ENCODE measurements at places on chromosomes 7 and 10.

- DNase-seq: no peak
These were observed 72.6 kb downstream of the EPDR1 start for GRCh38 chr7:37993060-37993501.

GRCh38 chr7:29486191-29486700 lies 77.4 kb upstream of the PRR15 start:
- DNase-seq: no peak

DNA sequence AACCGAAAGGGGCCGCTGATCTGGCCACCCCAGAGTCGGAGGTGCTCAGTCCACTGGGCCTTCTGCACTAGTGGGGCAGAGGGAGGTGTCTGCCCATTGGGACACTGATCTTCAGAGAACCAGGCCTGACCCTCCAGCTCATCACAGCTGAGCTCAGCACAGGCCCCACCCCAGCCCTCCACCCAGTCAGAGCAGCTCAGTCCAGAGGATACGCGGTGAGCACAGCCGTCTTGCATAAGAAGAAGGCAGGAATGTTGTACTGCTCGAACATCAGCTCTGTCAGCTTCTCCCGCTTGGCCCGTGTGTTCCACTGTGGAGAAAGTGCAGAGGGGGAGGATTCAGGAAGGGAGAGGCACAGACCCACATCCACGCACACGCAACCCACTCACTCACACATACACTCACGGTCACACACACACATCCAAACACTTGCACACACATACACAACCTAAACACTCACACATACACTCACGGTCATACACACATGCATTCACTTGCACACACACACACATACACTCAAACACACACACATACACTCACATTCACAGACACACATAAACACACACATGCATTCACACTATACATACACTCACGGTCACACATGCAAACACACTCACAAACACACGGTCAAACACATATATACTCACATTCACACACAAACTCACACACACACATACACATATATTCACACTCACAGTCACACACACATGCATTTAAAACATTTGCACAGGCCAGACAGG lies 6.3 kb downstream of the ACTL6B start:
- no peak for DNase-seq

GRCh38 chr7:26618449-26618848 lies 245.9 kb downstream of the SKAP2 start:
- DNase-seq: no peak

- no peak for DNase-seq
These were observed 581 bp downstream of the PTPRZ1 start for GRCh38 chr7:121873289-121874194.

DNA sequence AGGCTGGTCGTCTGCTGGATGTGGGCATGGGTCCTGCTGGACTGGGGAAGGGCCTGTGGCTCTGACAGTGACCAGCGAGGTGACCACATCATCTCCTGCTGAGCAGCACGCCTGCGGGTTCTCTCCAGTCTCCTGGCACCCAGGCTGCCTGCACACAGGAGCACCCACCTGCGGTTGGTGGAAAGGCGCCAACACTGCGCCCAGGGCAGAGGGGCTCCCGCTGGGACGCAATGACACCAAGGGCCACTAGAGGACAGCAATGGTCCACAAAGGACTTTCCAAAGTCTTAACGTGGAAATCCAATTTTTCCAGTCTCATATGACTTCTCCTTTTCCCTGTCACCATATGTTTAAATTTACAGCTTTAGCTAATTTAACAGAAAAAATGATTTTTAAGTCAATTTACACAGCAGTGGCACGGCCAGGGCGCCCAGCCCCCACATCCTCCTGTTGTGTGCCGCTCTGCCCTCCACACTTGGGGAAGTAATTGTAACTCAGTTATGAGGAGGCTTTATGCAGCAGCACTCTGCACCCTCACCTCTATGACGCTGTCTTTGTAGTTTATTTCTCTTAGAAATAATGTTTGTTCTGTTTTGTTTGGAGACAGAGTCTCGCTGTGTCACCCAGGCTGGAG lies 38.1 kb downstream of the CFAP46 start:
- DNase-seq: peak; percentile 75

- DNase-seq: no peak
These were observed 172.3 kb upstream of the ADCY1 start for GRCh38 chr7:45401851-45402250.

- DNase-seq: no peak
These were observed 72.1 kb downstream of the PTPRZ1 start for GRCh38 chr7:121945066-121945465.

GRCh38 chr10:117547016-117547715 lies 4.6 kb downstream of the EMX2 start:
- no peak for DNase-seq
